ENCODE measurements at places on chromosomes 2 and 18. TPM values are rescaled to one million over a fixed set of nuclear protein-coding genes. Genes with fewer than 3 reads are reported as not detected.

RGPD4 gene
- total RNA-seq: 0.10 TPM

LRRC30 gene
- total RNA-seq: not detected

WIPF1 gene
- total RNA-seq: 15.2 TPM

ALPI gene
- not detected for total RNA-seq

FEV gene
- not detected for total RNA-seq

FASTKD1 gene
- 111 TPM for total RNA-seq

CCDC138 gene
- 1.9 TPM for total RNA-seq

PMAIP1 gene
- 0.20 TPM for total RNA-seq

LYG2 gene
- total RNA-seq: not detected

GCG gene
- not detected for total RNA-seq

PSMA8 gene
- 0.20 TPM for total RNA-seq
